CD4-positive, alpha-beta T cell treated with Interleukin-15 for 4 hours (primary cell): ENCODE measurements at places on chromosomes 7 and 10.

DNA sequence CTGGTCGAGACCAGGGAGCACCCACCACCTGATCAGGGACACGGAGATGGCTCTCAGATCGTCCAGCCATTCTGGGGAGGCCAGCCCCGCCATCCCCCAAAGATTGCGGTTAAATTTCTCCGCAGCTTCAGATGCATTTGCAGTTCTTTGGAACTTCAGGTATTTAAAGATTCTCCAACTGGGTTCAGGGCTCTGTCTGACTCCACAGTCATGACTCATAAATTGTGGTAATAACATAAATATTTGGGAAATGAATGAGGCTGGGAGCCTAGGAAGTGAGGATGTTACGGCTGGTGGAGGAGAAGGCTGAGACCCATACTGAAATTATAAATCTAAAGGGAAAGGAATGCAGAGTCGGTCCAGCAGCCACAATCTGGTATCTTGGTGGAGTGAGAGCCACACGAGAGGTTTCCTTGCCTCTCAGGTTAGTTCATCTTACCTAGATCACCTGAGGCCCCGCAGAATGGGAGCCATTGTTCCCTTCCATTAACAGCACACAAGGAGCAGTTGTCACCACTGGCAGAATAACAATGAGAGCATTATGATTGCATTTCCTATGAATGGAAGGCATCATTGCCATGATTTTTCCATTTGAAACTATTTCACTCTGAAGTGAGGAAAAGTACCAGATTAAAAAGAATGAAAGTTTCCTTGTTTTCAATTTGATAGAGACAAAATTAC lies 26.7 kb upstream of the DNAJB6 start:
- no peak for DNase-seq

DNA sequence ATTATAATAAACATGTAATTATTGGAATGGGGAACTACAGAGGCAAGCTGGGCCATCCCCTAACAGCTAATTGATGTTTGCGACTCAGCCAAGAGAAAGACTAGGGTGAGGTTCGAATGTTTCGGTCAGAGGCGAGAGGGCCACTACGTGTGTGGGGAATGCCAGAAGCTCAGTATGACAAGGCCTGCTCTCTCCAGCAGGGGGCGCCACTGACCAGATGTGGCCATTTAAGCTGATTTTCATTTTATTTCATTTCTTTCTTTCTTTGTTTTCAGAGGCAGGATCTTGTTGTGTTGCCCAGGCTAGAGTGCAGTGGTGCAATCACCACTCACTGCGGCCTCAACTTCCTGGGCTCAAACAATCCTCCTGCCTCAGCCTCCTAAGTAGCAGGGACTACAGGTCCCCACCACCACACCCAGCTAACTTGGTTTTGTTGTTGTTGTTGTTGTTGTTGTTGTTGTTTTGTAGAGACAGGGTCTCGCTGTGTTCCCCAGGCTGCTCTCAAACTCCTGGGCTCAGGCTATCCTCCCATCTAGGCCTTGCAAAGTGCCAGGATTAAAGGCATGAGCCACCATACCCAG lies 38.1 kb downstream of the TMEM130 start:
- peak; percentile 24 for DNase-seq

DNA sequence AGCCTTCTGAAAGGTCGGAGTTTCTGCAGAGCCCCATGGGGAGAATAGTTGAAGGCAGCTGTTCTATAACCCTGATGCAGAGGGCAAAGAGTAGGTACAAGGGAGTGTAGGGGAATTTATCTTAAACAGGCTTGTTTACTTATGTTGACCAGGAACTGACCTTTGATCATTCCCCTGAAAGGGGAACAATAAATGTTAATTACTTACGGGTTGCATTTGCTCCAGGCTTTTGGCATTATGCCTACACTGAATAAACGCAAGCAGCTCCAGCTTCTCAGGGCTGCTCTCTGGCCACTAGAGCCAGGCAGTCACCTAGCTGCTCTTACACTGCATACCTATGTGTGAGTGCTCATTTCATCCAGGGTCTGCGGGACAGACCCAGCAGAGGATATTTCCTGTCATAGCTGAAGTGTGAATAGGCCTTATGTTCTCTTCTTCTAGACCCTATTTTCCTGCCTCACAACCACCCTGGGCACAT lies 26.9 kb upstream of the ABCA13 start:
- no peak for DNase-seq

- DNase-seq, result no peak
Observed at GRCh38 chr10:69742928-69743602, 58.6 kb upstream of the COL13A1 start.

DNA sequence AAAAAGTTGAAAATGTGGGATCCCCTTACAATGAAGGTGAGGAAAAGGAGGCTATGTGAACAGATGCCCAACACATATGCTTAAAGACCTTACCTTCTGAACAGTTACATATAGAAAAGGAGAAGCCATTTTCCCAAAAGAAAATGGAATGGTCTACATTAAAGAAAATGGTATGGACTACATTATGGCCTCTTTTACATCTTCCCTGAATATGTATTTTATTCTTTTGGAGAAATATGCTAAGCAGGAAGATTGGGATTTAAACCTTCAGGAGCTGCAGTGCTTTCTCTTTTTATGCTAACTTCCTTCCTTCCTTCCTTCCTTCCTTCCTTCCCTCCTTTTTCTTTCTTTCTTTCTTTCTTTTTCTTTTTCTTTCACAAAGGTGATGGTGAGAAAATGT lies 155.4 kb downstream of the SEC23IP start:
- no peak for DNase-seq

DNA sequence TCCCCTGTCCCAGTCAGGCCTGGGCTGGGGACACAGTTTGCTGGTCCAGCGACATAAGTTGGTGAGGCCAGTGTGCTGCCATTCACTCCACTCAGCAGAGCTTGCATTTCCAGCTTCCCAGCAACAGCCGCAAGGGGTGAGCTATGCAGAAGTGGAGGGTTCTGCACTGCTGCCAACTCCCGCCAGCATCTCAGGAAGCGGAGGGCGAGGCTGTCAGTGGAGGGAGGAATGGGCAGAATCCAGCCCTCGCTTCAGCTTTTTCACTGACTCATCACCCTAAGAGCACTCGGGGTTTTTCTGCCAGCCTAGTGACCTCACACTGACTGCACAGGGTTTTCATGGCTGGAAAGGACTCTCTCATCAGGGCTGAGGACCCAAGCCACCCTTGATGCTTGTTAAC lies 625.1 kb upstream of the MKI67 start:
- no peak for DNase-seq

DNA sequence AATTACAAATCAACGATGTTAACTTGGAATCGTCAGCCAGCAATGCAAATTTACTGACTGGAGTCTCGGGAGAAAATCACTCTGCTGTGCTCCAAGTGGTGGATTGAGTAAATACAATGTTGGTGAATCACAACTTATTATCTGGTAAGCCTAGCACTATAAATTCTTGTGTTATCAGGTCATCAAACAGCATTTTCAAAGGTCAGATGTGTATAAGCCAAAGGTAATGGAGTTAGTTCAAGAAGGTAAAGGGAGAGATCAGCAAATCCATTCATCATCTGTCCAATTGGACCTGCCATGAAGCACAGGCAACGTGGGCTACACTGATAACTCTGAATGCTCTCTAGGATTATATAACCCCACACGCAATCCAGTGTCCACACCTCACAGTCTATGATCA lies 13.9 kb downstream of the CUBN start:
- DNase-seq, result no peak

DNA sequence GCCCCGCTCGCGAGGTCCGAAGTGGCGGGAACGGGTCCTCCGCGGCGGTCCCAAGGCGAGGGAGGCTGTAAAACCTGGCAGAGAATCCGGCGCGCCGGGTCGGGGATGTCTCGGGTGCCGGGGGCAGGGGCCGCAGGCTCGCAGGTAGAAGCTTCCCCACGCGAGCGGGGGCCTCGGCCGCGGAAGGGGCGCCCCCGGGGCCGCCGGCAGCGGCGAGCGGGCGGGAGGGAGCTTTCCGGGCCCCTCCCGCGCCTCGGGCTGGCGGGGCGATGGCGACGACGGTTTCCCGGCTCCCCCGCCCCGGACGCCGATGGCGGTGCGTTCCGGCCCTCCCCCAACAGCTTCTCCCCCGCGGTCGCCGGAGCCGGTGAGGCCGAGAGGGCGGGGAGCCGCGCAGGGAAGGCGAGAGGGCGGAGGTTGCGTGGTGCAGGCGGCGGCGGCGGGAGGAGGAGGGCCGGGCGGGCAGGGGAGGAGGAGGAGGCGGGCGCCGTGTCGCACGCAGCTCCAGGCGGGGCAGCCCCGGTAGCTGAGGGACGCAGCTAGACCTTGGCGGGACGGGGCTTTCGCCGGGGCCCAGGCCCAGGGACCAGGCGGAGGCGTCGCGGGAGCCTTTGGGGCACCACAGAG lies at the start of gene CUL1:
TSS of gene CUL1 (plus strand) at position 507 of the 627 bp plus-strand sequence. CDS start 31,220 bp downstream, outside the sequence.
- peak; percentile 85 for DNase-seq

DNA sequence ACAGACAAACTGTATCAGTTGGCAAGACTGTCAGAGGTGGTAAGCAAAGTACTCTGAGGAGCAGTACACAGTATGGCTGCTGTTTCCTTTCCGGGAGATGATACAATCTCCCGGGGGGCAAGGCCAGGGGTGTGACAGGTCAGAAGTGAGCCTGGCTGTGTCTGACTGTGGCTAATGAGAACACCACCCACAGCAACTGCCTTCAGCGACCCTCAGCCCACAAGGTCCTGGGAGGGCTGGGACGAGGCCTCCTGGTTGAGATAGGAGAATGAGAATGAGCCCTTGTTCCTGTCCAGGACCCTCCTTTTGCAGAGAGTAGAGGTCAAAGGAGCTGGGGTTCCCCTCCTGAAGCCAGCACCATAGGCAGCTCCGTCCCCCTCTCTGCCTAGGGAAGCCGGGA lies 421.7 kb downstream of the TCERG1L start:
- no peak for DNase-seq

GRCh38 chr10:122126763-122127659 lies 138.0 kb downstream of the TACC2 start:
- DNase-seq, result no peak

DNA sequence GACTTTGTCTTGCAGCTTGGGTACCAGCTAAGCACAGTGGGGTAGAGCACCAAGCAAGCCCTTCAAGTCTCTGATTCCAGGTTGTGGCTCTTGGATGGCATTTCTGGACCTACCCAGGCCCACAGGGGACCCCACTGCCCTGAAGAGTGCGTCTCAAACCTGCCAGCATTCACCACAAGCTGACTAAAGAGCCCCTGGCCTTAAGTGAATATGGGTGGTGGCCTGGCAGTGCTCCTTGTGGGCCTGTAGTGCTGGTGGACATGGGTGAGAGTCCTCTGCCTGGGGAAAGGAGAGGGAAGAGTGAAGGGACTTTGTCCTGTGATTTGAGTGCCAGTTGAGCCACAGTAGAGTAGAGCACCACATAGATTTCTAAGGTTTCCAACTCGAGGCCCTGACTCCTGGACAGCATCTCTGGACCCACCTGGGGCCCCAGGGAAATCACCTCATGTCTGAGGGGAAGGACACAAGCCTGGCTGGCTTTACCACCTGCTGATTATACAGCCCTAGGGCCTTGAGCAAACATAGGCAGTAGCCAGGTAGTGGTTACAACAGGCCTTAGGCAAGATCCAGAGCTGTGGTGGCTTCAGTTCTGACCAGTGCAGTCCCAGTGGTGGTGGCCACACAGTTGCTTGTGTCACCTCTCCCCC lies 23.7 kb downstream of the GSDME start:
- no peak for DNase-seq

DNA sequence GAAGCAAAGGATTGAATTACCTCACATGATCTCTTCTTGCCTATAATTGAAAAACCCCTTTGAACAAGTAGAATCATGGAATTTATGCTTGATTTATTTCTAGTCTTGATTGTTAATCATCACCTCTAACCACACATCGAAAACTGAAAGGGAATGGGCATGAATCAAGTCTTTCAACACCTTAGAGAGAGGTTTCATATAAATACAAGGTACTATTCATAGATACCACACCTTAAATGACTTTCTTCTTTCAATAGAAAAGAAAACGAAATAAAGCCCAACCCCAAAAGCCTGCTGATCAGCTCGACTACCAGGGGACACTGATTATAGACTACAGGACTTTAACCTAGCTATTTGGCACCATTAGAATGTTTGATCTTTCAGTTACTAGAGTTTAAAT lies 128.6 kb upstream of the PTPRZ1 start:
- DNase-seq, result no peak

- no peak for DNase-seq
Observed at GRCh38 chr10:106111246-106111645, 1053.3 kb downstream of the SORCS1 start.

DNA sequence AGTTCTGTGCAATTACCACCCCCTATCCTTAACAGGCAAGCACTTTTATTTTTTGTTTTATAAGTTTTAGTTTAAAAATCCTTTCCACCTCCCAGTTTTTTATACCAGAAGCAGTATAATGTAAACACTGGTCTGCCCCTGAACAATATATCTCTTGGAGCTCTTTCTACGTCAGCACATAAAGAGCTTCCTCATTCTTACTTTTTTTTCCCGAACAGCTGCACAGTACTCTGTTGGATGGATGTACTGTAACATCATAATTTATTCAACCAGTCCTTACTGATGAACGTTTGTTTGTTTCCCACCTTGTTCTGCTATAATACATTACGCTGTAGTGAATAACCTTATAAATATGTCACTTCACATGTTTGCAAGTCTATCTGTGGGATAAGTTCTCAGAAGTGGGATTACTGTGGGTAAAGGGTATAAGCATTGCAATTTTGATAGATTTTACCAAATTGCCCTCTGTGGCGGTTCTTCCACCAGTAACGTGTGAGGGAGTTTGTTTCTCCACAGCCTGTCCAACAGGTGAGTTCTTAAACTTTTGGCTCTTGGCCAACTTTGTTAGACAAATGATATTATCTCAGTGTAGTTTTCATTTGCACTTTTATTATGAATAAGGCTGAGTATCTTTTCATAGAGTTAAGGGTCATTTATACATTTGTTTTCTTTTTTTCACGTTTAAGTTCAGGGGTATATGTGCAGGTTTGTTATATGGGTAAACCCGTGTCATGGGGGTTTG lies 32.8 kb downstream of the ADRA2A start:
- no peak for DNase-seq

DNA sequence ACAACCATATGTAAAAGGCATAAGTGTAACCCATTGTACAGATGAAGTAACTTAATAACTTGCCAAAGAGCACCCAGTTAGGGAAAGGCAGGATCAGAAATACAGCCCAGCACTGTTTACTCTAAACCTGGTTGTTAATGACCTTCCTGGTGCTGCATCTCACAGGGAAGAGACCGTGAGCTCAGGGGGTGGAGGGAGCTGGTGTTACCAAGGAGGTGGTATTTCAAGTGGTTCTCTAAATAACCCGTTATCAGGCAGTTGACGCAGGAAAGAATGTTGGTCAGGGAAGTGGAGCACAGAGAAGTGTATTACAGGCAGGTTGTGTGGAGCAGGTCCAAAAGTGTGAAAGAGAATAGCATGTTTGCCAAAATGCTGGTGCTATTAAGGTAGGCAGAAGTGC lies 4.4 kb upstream of the ST7 start:
- no peak for DNase-seq

DNA sequence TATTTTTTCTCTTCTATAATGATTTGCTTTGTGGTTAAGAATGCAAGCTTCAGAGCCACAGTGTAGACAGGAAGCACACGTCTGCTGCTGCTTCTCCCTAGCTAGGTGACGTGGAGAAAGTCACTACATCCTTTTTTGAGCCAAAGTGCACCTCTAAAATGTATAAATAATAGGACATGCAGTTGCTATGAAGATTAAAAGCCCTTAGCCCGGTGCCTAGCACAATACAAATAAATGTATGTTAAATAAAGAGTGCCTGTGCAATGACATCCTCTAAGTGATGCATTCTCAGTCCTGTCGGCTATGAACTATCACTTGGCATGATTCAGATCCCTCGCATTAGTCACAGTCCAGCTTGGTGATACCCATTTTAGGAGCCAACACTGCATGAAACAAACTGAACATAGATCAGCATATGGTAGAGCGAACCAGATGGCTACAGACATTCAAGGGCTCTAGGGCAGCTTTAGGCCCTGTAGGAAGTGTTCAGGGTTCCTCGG lies 4.8 kb upstream of the TRDMT1 start:
- peak; percentile 85 for DNase-seq

GRCh38 chr7:152862856-152863255 lies 103.3 kb downstream of the ACTR3B start:
- DNase-seq, result no peak
